NCI-H1694 treated with DMSO at 0.1 percent for 48 hours (cell line): ENCODE measurements at places on chromosomes 11 and 22.

DNA sequence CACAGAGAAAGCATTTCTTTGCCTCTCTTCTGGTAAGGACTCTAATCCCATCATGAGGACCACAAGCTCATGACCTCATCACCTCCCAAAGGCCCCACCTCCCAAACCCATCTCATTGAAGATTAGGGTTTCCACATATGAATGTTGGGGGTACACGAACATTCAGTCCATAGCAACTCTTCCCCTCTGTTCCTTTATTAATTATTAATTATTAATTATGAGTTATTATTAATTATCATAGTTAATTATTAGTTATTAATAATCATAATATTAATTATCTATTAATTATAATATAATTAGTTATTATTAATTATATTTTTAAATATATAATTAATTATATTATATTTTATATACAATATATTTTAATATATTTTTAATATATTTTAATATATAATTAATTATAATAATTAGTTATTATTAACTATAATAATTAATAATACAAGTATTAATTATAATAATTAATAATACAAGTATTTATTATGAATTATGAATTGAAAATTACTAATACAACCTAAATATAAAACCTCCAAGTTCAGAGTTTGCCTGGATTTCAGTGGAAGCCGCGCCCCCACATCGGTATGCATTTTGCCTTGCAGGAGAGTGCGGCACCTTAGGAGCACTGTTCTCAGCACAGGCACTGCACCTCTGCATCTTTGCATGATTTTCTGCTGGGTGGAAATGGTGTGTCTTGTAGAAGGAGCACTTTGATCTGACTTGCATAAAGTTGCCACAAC, 128.0 kb upstream of the FGF3 start:
- DNase-seq, result no peak

DNA sequence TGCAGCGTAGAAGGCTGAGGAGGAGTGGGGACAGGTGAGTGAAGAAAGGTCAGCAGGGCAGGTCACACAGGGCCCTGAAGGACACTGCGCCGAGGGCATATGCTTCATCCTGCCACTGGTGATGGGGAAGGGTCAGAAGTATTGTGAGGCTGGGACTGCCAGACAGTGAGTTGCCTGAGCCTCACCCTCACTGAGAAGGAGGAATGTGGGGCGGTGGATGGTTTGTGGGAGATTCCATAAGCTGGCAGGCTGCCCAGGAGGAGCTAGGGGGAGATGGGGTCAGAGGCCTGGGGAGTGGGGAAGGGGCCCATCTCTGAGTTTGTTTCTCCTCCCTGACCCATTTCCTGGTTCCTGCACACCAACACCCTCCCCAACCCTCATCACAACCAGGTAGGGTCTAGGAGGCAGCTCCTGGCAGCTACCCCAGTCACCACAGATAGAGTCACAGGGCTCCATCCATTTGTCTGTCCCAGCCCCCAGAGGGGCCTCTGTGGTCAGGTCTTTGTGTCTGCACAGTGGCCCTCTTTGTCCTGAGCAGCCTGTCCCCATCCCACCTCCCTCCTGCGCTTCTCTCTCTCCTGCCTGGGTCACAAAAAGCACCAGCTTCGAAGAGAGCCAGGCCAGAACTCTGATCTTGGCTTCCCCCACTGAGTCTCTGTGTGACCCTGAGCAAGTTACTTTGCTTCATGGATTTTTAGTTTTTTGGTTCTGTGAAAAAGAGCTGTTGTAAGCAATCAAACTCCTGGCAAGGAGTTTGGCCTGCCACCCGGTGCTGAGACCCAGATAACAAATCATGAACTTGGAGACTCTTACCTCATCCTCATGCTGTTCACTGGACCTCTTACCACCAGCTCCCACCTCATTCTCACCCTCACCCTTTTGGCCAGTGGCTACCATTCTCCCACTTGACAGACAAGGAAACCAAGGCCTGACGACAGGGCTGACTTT, 4.6 kb upstream of the P2RY2 start:
- no peak for DNase-seq

DNA sequence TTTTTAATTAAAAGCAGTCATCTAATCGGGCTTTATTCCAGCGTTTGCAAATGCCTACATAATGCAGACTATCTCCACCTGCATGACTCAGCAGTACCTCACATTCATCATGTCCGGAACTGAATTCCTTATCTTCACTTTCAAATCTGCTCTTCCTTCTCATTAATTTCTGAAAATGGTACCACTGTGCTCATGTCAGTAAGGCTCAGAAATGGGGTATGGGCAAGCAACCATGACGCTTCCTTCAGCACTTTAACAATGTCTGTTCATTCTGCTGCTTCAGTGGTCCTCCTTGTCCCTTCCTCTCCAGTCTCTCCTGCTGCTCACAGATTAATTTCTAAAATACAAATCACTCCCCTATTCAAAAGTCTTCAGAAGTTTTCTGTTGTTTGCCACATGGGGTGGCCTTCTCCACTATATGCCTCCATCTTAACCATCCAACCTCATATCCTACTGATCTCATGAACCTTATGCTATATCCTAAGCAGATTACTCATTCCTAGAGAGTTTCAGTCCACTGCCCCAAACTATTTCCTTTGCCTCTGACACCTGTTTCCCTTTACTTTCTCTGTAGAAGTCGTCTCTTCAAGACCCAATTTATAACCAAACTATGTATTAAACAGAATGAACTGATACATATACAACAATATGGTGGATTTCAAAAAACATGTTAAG, 7.0 kb downstream of the GTF2H1 start:
- DNase-seq, result no peak

DNA sequence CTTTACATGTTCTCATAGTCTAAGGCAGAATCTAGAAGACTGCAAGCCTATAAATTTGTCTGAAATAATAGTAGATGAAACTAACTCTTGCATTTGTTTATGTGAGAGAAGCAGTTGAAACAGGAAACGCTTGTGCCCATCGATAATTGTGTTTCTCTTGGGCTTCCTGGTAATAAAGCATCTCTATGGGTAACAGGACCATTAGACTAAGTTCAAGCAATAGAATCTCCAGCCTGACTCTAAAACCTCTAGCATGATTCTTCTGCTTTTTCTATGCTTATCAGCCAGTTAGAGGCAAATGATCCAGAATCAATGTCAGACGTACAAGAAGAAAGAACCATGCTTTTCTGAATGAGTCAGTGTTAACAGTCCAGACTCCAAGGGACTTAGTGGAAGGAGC, 1734.4 kb downstream of the LRRC4C start:
- no peak for DNase-seq

DNA sequence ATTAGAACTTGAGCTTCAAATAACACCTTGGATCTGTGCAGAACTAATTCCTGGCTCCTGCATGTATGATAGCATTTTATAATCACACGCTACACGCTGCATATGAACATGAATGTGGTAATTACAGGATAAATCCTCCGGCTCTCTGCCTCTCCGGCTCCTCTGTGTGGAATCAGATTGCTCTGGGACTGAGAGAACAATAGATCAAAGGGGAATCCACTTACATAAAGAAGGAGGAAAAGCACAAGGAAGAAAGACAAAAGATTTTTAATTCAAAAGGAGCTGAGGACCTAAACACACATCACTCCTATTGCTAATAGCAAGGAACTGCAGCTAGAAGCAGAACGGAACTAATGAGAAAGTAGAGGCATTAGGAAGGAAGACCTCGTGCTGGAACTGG, 240.9 kb downstream of the NTM start:
- DNase-seq, result no peak

- DNase-seq, result no peak
These were observed 12.2 kb upstream of the IFITM3 start for GRCh38 chr11:332651-333480.

DNA sequence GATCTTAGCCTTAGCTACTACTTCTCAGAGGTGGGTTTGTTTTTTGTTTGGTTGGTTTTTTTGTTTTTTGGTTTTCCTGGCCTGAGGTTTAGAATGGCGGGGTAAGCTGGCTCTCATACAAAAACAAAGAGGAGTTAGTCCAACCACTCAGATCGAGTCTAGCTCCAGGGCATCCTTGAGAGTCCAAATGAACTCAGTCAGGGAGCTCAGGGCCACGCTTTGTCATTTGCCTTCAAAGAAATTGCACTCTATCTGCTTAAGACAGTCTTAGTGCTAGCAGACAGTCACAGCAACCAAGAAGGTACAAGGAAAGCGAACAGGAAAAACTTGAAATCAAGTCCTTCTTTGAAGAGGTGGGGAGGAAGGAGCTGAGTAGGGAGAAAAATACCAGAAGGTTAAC, 11.1 kb downstream of the C11orf42 start:
- no peak for DNase-seq

DNA sequence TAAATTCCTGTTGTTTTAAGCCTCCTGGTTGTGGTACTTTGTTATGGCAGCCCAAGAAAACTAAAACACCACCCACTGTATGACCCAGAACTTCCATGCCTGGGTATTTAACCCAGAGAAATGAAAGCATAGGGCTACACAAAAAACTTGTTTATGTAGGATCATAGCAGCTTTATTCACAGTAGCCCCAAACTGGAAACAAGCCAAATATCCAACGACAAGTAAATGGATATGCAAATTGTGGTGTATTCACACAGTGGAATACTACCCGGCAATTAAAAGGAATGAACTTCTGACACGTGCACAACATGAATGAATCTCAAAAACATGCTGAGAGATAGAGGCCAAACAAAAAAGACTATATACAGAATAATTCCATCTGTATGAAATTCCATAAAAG, 62.2 kb upstream of the NAV2 start:
- no peak for DNase-seq
